ENCODE measurements at places on chromosomes 2 and 18. TPM values are rescaled to one million over a fixed set of nuclear protein-coding genes. Genes with fewer than 3 reads are reported as not detected.

Gene GALNT13
- under 0.01 TPM for total RNA-seq

Gene GCKR
- 3.2 TPM for total RNA-seq

Gene RAX
- total RNA-seq, result not detected

Gene MYO7B
- total RNA-seq, result 0.46 TPM

Gene SPATA3
- not detected for total RNA-seq

Gene IL36RN
- not detected for total RNA-seq

Gene TGFA
- not detected for total RNA-seq

Gene CIB4
- not detected for total RNA-seq

Gene TMEM198
- total RNA-seq, result not detected

Gene SLC4A3
- under 0.01 TPM for total RNA-seq

Gene POTEI
- under 0.01 TPM for total RNA-seq

Gene ZNF521
- total RNA-seq, result 107 TPM

Gene LAMA3
- total RNA-seq, result 3.3 TPM

Gene HSPE1
- 207 TPM for total RNA-seq

Gene CDKL4
- total RNA-seq, result 0.32 TPM

Gene REG3G
- total RNA-seq, result not detected

Gene BARD1
- 17.2 TPM for total RNA-seq

Gene G6PC2
- total RNA-seq, result not detected

Gene FER1L5
- total RNA-seq, result 0.15 TPM

Gene DSG4
- total RNA-seq, result not detected

Gene SCYGR4
- total RNA-seq, result not detected

Gene SH3BP4
- 28.1 TPM for total RNA-seq

Gene POU3F3
- total RNA-seq, result not detected

Gene TMEM200C
- total RNA-seq, result 2.3 TPM

Gene GPR45
- not detected for total RNA-seq

Gene CXCR4
- 167 TPM for total RNA-seq

Gene ALPP
- total RNA-seq, result not detected

Gene CLK1
- total RNA-seq, result 36.4 TPM

Gene IFIH1
- 8.4 TPM for total RNA-seq

Gene ERMN
- not detected for total RNA-seq

Gene DNAJC5G
- total RNA-seq, result not detected

Gene CCDC74B
- total RNA-seq, result 2.7 TPM

All from epithelial cell of umbilical artery (primary cell).